ENCODE measurements at places on chromosomes 2 and 18. TPM values are rescaled to one million over a fixed set of nuclear protein-coding genes. Genes with fewer than 3 reads are reported as not detected.

DNA sequence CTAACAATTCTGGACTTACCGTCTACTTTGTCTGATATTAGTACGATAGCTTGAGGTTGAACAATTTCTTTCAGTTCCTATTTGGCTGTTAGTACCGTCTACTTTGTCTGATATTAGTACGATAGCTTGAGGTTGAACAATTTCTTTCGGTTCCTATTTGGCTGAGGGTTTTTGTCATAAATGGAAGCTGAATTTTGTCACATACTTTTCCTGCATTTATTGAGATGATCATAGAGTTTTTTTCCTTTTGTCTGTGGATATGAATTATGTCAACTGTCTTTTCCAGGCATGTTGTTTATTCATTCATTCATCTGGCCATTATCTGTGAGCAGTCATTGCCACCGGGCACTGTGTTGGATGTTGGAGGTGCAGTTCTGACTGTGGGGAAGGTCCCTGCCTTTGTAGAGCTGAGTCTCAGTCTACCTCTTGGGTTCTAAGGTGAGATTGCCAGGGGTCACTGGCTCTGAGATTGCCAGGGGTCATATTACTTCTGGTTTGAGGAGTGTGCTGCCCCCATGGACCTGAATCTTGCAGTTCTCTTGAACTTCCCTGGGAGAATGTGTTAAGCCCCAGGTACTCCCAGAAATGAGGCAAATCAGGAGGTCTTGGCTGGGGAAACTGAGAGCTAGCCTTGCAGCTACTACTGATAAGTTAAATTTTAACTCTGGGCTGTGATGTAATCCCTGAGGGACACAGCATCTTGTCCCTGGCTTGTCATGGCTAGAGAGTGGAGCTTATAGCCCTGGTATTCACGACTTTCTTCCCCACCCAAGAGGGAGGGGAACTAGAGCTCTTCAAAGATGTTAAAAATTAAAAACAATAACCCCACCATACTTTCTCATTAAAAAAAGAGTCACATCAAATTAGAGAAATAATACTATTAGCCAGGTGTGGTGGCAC lies 89.1 kb upstream of the MBOAT2 start:
- DNase-seq, result no peak

DNA sequence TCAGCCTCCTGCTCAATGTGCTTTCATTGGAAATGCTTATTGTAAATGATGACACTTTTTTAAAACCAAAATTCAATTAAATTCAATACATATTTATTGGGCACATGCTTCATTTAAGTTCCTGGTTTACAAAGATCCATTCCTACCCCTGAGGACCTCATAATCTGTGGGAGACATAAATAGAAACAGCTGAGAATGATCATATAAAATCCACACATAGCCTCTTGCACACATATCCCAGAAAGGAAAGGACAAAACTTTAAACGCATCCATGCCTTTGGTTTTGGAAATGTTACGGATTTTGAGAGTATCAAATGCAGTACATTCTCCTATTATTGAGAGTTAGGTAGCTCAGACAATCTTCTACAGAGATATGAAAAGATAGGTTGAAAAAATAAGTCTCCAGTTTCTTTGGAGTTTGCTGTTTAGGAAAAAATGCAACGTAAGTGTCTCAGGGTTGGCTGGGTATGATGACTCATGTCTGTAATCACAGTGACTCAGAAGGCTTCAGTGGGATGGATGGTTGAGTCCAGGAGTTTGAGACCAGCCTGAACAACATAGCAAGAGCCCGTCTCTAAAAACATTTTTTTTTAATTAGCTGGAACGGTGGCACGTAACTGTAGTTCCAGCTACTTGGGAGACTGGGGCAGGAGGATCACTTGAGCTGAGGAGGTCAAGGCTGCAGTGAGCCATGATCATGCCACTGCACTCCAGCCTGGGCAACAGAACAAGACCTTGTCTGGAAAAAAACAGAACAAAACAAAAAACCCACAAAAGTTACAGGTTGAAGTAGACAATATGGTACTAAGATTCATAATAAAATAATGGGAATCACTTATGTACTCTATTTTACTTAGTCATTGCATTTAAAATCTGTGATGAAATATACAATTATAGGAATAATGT lies 3.9 kb upstream of the PRELID3A start:
- peak; percentile 77 for DNase-seq

CXCR1 gene
- 0.07 TPM for polyA plus RNA-seq

- no peak for DNase-seq
These were observed 19.0 kb upstream of the CCNYL1 start for GRCh38 chr2:207692206-207693065.

DNA sequence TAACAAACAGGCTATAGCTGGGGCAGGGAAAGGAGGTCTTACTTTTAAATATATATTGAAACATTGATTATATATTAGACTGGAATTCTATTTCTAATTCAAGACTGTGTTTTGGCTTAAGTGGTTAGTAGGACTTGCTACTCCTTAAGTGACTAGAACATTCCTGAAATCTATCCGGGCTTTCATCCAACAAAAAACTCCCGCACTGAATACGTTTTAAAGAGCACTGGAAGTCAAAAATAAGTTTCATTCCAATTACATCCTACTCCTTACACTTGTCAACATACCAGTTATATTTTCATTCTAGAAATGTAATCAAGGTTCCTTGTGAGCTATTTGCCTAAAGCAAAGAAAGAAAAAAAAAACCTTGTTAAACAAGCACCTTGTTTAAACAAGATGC lies 204.6 kb downstream of the SP3 start:
- DNase-seq, result peak; percentile 39

DNA sequence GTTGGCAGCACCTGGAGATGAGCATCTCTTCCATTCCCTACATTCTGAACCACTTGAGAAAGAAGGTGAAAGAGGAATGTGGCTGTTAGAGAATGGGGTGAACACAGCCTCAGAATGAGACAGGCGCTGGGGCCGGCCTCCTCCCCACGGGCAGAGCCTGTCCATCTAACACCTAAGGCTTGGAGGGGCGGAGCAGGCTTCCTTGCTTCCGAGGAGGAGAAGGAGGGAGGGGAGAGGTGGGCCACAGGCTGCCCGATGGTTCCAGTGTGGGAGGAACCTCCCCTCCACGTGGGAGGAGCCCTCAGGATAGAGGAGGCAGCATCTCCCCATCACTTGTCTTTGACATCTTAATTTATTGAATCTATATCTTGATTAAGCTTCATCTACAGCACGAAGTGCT lies 68.6 kb downstream of the CIB4 start:
- no peak for DNase-seq
